ENCODE measurements at places on chromosomes 12 and 14.
A peak's percentile ranks its signal among the peaks of the same experiment; 100 is the strongest.

DNA sequence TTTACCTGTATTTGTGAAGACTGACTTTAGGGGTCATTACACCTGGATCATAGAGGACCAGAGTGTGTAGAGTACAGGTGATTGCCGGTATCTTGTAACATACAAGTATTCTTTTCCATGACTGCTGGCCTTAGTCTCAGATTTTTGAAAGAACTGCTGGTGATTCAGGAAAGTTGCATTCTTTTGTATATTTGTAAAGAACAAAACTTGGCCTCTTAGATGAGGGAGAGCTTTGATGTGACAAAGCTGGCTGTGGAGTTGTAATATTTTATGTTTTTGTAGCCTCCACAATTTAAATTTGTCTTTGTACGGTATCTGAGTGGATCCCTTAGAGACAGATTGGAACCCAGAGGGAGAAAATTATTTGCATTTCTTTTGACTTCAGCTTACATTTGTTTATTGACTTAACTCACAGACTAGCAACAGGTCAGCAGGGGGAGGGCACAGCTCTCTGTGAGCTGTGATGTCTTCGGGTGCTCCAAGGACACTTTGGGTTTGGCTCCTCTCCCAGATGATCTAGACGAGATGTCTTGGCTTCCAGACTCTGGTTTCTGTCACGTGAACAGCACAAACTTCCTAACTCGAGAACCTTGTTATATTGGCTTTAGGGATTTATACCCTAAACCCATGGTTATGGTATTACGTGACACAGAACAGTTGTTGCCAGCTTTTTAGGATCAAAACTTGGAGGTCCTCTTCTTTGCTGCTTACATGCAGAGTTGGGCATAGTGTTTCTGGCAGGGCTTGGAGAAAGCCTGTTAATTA, 65.9 kb downstream of the DAAM1 start:
- DNase-seq: peak; percentile 98

- no peak for DNase-seq
Measured at GRCh38 chr14:83196236-83196635, 1662.6 kb upstream of the SEL1L start.

- no peak for DNase-seq
Measured at GRCh38 chr14:68636597-68636996, 156.3 kb downstream of the ZFP36L1 start.

GRCh38 chr14:73752297-73752992, 38.3 kb upstream of the PNMA1 start:
- peak; percentile 81 for DNase-seq

GRCh38 chr12:11756523-11756922, 107.0 kb downstream of the ETV6 start:
- no peak for DNase-seq

DNA sequence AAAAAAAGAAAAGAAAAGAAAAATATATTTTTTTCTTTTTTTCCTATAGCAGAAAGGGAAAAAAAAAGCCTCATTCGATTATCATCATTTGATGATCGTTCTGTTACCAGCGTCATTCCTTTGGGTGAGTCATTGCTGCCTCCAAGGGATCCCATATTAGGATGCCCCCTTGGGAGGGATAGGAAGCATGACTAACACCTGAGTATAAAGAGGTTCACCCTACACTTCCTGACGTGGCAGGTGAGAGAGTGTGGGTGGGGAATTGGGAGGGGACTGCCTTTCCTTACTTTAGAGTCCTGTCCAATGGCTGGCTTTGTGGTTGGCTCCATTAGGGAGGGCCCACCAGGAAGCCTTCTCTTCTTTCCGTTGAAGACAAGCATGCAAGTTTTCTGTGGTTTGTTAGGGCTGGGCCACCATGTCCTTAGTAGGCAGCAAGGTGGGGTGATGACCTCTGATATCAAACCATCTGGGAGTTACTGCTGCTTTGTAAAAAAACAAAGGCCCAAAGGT, 56.1 kb upstream of the FUT8 start:
- peak; percentile 83 for DNase-seq

GRCh38 chr14:103250181-103250580, 83.9 kb upstream of the EIF5 start:
- DNase-seq: no peak

DNA sequence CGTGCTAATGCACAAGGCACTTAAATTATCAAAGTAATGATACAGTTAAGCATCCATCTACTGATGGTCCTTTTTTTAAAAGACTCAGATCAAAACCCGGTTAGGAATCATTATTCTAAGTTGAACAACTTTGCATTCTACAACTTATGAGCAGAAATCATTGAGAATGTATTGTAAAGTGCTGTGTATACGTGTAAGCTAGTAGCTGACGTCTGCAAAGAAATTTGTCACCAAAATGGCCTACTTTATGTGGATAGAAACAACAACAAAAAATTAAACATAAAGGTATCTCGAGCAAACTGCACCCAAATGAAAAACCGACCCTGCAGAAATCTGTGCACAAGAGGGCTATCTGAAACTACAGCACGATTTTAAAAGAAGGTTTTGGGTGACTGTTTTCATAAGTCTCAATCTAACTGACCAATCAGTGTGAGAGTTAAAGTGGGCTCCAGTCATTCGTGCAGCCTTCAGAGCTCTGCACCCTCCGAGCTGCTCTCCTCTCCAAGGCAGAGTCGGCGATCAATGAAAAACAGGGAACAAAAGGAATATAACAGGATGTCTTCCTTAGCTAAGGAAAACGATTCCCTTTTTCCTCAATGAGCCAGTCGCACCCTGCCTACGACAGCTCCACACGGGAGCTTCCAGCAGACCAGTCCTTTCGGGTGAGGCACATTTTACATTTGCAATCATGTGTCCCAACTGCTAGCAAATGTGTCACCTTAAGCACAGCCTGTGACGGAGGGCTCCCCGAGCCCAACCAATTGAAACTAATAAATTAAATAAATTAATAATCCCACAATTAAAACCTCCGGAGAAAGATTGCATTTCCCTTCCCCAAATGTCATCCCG, 200.7 kb upstream of the FOXN3 start:
- peak; percentile 50 for DNase-seq

DNA sequence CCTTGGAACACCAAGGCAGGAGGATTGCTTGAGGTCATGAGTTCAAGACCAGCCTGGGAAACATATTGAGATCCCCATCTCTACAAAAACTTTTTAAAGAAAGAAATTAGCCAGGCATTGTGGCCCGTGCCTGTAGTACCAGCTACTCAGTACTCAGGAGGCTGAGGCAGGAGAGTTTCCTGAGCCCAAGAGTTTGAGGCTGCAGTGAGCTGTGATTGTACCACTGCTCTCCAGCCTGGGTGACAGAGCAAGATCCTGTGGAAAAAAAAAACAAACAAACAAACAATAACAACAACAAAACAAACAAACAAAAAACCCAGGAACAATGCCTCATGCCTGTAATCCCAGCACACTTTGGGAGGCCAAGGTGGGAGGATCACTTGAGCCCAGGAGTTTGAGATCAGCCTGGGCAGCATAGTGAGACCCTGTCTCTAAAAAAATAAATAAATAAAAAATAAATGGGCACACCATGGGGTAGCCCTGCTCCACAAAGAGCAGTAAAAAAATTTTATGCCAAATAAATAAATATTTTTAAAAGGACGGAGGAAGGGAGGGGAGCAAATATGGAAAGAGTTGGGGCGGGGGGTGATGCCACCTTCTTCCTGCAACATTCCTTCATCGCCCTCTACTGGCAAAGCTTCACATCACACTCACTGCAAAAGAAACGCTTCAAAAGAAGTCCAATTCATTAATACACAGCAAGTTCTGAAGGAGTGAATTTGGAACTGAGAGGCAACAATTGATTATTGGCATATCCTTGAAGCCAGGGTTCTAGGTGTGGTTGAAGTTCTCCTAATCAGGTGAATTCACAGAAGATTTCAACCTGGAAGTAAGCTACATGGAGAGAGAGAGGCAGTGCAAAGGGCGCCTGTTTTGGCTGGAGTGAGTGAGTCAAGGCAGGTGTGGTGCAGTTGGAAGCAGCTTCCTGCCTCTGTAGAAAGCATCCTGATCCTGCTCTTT, 8.8 kb upstream of the GNPTAB start:
- DNase-seq: peak; percentile 62

- DNase-seq: no peak
Measured at GRCh38 chr12:58811346-58811745, 109.0 kb downstream of the LRIG3 start.

GRCh38 chr14:96058576-96059200, 19.5 kb downstream of the C14orf132 start:
- no peak for DNase-seq

GRCh38 chr12:65121956-65122469, 908 bp upstream of the WIF1 start:
- no peak for DNase-seq

- DNase-seq: no peak
Measured at GRCh38 chr12:124847113-124848074, 16.3 kb downstream of the SCARB1 start.

DNA sequence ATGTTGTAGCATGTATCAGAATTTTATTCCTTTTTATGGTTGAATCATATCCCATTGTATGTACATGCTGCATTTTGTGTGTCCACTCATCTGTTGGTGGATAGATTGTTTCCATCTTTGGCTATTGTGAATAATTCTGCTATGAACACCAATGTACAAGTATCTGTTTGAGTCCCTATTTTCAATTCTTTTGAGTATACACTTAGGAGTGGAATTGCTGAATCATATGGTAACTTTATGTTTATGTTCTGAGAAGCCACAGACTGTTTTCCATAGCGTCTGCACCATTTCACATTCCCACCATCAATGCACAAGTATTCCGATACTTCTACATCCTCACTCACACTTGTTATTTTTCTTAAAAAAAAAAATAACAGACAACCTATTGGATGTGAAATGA, 91.5 kb downstream of the ARF6 start:
- DNase-seq: peak; percentile 81

DNA sequence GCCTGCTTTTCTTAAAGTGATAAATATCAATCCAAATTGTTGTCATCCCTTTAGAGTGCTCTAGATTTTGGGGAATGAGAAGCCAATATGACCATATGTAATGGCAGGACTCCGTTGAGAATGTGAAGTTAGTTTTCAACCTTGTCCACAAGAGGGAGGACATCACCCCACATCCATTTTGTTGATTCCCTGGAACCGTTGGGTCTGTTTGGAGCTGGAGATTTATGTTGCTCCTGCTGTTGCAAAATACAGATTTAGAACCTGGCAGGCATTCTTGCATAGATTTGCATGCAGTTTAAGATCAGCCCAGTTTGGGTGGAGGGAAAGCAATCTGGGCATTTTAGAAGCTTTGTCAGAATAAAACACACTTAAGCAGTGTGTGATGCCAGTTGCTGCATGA, 620.1 kb downstream of the NRXN3 start:
- DNase-seq: no peak

DNA sequence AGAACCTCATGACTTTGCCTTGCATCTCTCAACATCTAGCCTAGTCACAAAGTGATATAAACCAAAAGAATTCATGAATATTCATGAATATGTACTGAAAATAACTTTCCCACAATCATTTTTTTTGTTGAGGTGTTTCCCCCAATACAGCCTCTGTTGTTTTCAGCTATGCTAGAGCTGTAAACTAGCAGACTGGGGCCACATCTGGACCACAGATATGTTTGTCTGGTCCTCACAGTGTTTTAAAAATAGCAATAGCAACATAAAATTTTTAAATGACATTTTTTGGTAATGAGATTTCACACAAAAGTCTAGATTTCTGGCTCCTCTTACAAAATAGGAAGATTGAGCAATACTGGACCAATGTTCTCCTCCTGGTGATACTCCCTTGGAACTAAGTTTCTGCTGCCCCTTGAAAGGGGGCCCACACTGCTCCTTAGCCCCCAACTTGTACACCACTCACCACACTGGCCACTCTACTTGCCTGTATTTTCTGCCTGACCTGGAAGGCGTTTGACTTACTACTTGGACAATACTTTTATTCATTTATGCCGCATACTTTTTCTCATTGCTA, 81.2 kb downstream of the BMP4 start:
- peak; percentile 32 for DNase-seq

DNA sequence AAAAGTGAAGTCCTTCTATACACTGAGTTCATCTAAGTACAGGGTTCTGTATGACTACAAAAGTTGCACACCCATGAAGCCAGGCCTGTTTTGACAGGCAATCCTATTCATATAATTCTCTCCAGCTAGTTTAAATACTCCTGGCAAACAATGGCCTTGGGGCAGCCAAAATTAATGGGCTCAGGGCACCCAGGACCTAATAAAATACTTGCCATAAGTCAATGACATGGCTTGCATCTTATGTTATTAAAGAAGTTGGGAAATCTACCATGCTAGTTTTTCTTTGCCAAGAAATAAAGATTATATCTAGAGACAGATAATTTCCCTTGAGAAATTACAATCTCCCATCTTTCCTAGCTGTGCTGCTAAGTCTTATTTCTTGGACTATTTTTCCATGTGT, 11.1 kb upstream of the TMTC1 start:
- DNase-seq: no peak

GRCh38 chr14:33483541-33483940, 467.3 kb downstream of the EGLN3 start:
- DNase-seq: no peak

- DNase-seq: no peak
Measured at GRCh38 chr14:69325646-69326265, 65.8 kb downstream of the GALNT16 start.

- no peak for DNase-seq
Measured at GRCh38 chr14:104361101-104361591, 218.4 kb upstream of the C14orf180 start.

- DNase-seq: no peak
Measured at GRCh38 chr14:40362856-40363255, 930.6 kb upstream of the FBXO33 start.

DNA sequence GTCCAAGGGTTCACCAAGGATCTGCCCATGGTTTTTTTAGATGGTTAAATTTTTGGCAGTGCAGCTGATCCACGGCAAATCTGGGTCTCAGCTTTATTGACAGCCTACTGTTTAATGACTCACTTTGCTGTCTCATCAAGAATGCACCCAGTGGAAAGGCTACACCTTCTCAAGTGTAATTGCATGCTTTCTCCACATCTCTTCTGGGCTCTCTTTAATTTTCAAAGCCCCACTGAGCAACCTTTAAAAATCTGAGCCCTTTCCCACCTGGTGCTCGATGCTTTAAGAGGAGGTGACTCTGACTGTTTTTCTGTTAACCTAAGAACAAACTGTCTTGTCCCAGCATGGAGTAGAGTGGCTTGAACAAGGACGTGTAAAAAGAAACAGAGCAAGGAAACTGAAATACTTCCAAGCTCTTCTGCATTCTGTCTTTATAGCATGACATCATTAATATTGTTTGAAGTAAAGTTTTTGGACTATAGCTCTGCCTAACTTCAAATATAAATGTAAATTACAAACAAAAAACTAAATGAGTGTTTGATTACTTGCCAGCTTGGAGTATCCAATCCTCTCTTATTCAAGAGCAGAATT, 214.2 kb upstream of the KRR1 start:
- DNase-seq: peak; percentile 61

- DNase-seq: no peak
Measured at GRCh38 chr14:105529319-105529568, 2.9 kb downstream of the TMEM121 start.

GRCh38 chr14:35412272-35413056, 7.9 kb upstream of the NFKBIA start:
- no peak for DNase-seq

GRCh38 chr12:122975790-122976647, 975 bp downstream of the OGFOD2 start:
- no peak for DNase-seq

GRCh38 chr12:115660211-115660805, 617.2 kb downstream of the MED13L start:
- DNase-seq: peak; percentile 61

All from fibroblast of skin of scalp (primary cell).